ENCODE measurements at places on chromosomes 7 and 10.

DNA sequence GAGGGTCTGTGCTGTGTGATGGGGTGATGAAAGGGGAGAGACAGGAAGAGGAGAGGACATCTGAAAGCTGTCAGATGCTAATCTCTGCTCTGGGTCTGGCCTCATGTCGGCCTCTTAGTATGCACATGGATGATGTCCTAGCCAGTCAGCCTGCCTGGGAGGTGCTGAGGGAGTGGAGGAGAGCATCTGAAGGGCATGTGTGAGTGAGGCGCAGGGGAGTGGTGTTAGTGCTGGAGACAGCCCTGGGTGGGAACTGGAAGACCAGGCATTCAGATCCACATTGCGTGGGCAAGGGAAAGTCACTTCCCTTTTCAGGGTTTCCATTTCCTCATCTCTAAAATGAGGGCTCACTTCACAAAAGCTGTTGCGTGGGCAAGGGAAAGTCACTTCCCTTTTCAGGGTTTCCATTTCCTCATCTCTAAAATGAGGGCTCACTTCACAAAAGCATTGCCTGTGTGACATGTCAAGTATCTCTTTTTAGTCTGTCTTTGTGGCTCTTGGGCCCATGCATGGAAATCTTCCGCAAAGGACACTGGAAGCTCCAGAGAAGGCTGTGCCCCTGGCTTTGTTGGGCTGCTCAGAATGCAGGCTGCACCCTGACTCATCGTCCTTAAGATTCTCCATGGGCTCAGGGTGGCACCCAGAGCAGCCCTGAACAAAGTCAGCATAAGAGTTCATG, 10.0 kb downstream of the SFTPD start:
- no peak for DNase-seq

GRCh38 chr10:105026566-105026965, 385.5 kb downstream of the SORCS3 start:
- no peak for DNase-seq

GRCh38 chr10:29719281-29719675, 84.5 kb upstream of the SVIL start:
- DNase-seq = no peak

GRCh38 chr10:104308439-104308903, 29.8 kb downstream of the ITPRIP start:
- no peak for DNase-seq

GRCh38 chr10:125707541-125708468, 11.7 kb upstream of the EDRF1 start:
- DNase-seq = no peak

DNA sequence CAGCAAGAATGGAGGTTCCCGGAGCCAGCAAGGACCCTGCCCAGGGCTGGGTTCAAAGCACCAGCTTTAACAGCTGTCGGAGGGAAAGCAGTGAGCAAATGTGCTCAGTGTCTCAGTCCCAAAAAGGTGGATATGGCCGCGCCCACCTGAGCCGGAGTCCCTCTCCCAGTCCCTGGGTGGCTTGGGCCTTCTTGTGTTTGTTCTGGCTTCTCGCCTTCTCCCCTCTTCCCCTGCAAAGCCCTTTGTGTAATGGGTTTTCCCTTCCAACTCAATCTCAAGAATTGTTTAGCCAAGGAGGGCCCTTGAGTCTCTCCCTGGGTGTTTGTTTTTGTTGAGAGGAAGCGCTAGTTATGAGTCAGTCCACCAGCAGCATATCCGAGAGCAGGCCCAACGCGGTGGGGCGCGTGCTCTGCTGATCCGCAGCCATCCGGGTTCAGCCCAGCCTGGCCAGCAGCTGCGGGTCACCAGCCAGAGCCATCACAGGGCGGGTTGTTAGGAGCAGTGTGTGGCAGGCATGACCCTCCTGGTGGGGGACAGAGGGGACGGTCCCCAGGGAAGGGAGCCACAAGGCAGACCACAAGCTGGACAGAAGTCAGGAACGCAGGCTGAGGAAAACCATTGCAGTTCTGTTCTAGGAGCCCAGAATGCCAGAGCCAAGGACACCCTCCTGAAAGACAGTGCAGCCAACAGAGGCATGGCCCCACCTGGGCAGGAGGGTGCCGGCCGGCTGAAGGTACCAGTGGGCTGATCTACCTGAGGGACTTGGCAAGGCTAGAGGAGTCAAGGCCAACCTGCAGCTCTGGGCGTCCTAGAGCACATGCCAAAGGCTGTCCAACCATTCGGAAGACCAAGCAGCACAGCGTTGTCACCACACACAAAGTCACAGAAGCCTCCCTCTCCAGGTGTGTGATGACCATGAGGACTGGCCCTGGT, 21.3 kb downstream of the CALML3 start:
- no peak for DNase-seq

DNA sequence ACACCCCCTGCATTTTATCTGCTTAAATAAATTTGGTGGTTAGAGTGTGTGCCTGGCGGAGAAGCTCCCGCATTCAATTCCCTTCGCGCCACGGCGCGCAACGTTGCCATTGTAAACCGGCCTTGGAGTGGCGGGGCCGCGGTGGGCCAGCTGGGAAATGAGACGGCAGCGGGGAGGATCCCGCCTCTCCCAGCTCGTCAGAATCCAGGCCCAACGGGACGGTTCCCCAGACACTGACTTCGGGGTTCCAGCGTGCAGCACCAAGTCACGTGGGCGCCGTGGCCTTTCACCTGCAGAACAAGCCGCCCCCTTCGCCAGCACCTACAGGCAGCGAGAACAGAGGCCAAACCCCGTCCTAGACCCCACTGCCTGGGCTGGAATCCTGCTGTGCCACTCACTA, 103.4 kb downstream of the GRID1 start:
- no peak for DNase-seq

DNA sequence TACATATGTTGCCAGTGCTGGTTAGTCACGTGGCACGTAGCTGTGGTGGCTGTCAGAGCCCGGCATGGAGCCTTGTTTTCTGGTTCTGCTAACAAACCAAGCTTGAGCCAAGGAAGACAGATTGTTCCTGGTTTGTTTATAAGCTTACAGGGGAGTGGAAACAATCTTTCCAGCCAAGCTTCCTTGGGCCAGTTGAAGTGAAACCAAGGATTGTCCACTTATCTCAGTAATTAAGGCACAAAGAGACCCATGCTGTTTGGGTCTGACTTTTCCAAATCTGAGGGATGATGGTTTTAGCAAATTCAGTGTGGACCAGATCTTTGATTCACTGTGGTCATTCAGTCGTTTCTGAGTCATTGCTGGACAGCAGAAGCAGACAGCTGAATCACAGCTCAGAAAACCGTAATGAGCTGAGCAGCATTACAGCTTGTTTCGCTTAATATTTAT, 297.3 kb upstream of the COBL start:
- DNase-seq = no peak

DNA sequence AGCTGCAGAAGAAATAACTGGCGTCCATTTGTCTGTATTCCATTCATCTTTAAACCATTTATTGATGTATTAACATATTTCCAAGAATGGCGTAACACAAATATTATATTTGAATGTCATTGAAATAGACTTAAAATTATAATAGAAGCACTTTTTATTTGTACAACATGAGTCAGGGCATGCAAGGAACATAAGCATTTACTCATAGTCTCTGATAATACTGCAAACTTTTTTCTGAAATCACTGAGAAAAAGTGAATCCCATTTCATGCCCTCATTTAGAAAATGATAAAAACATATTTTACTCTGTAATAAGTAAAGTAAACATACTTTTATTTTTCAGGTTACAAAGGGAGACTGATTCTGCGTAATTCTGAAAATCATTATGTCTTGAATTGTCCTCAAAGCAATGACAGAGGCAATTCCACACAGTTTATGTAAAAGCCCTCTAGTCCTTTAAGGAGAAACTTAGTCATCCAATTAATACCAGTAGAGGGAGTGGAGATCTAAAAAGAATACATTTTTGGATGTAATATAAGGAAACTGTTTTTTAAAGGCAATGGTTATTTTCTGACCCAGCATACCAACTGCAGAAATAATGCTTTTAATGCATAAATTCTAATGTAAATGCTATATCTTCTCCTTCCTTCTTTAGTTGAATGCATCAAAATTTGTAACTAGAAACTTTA, 58.1 kb downstream of the AGMO start:
- DNase-seq = no peak

- no peak for DNase-seq
Observed at GRCh38 chr10:110841767-110842267, 29.9 kb upstream of the PDCD4 start.

- no peak for DNase-seq
Observed at GRCh38 chr10:95920798-95921426, 13.1 kb downstream of the CC2D2B start.

- no peak for DNase-seq
Observed at GRCh38 chr10:28256776-28257175, 46.1 kb downstream of the MPP7 start.

GRCh38 chr10:98033515-98033914, 3.1 kb upstream of the CRTAC1 start:
- DNase-seq = no peak

- DNase-seq = no peak
Observed at GRCh38 chr10:102312683-102313082, 67.4 kb downstream of the GBF1 start.

DNA sequence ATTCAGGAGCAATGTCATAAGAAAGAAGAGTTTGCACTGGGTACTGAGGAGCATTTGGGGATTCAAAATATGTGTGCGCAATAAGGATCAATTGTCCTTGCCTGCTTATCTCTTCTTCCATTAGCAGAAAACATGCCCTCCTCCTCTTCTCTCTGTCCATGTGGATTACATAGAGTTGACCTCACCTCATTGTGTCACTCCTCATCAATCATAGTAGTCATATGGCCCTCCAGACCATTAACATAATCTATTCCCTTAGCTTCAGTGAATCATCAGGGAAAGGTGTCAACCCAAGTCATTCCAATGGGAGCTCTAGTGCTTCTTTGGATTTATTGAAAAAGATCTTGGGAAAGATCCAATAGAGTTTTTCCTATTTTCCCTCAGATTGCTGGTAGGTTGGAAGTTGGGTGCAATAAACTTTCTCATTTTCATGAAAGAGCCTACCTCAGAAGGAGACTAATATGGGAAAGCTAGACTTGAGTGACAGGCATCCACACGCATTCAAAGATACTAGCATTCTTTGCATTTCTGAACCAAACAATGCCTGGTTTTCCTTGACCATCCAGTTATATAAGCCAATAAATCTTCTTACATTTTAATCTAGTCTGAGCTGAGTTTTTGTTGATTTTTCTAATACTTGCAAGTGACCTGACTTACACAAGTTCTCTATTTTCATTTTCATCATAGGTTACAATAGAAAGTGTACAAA, 71.5 kb upstream of the FAM13C start:
- DNase-seq = no peak

DNA sequence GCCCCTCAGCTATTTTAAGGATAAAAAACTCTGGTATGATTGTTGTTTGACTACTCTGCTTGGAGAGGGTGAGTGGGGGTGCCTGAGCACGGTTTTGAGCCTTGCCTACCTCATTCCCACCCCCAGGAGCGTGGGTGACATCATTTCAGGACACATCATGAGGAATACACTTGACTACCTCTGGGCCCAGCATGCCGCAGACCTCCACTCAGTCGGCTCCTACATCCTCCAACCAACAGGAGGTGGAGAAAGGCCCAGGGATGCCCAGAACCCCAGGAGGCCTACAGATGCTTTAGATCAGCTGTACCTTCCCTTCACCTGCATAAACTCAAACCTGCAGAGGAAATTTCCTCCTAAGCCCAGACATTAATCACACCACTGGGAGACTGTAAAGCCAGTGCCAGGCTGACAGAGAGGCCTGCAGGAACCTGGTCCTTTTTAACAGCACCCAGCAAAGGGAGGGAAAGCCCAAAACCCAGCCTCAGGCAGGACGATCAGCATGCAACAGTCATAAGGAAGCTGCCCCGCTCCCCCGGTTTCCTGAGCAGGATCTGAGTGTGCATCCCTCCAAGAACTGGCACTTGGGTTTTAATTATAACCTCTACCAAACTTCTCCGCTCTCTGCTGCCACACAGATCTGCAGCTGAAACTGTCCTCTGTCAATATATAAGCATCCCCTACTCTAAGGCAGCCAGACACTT, 61.7 kb upstream of the ZNRF2 start:
- no peak for DNase-seq

DNA sequence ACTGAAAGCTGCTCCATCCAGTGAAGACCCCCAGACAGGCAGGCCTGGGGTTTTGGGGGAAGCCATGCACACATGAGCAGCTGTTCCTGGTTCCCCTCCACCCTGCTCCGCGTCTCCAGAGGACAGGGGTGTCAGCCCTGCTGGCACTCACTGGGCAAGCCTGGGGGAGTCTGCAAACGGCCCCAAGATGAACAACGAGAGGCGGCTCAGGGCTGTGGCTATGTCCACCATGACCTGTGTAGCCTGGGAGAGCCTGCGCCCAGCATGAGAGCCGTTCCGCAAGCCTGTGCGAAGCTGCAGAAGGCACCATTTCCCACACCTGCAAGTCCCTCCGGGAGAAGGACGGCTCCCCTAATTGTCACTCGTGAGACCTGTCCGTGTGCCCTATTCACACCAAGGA, 59.5 kb downstream of the DPYSL4 start:
- DNase-seq = no peak

GRCh38 chr7:5083311-5083711, 37.7 kb downstream of the RBAK start:
- no peak for DNase-seq

DNA sequence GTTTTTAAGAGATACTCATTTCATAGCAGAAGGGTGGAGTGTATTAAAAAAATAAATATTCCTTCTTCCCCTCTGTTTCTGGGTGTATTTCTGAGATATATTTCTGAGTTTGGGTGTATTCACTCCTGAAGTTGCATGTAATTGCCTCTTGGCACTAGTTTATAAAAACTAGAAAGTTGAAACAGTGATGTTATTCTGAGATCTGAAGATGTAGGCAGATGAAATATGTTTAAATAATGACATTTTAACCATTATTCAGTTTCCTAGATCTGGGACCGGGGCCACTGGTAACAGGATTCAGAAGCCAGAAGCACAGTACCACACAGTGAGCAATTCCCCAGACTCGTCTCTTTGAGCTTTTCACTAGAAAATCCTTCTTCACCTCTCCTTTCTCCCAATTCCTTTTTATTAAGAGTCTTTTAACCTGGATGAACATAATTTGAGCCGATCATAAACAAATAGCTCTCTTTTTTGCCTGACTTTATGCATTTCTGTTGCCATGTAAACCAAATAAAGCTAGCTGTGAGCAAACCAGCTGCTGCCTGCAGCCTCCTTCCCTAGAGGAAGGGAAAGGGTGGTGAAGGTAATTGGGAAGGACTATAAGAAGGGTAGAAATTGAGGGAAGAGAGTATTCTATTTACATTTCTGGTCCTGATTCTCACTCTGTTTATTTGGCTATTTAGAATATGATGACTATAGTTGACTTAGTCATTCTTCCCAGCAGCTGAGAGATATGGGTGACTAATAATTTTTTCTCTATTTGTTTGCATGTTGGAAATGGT, 101.8 kb upstream of the STRIP2 start:
- no peak for DNase-seq

Data from hematopoietic multipotent progenitor cell treated with erythropoietin and hydrocortisone succinate and interleukin-3 and kit ligand, for 17 days (in vitro differentiated cells).